Muscle of back (tissue), 13 donors: ENCODE measurements at places on chromosomes 5 and 9.

DNA sequence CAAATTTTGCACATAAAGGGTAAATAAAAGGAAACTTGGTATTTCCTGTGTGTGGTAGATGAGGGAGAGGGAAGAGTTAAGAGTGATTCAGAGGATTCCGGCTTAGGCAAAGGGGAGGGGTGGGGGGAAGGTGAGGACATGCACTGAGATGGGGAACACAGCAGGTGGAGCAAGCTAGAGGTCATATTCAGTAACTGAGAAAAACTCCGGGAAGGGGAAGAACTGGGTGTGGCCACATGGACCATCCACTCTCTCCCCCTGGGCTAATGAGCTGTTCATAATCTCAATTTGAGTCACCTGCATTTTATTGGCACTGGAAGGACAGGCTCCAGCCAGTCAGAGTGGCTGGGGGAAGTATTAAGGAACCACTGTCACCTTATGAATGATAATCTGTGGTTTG, 45.1 kb upstream of the UGCG start:
- DNase-seq = no peak

DNA sequence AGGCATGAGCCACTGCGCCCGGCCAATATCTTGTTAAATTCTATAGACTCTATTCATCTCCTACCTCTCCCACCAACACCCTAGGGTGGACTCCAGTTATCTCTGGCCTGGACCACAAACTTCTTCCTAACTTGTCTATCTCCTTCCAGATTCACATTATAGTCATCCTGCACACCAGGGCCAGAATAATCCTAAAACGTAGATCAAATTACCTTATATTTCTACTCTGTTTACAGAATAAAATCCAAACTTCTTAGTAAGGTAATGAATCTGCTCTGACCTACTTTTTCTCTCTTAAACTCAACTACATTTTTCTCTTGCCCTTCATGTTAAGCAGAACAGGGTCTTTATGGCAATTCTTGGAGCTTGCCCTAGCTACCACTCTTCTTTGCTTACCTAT, 6.9 kb downstream of the ELL2 start:
- no peak for DNase-seq

- no peak for DNase-seq
Observed at GRCh38 chr5:74055486-74056106, 429.6 kb downstream of the ARHGEF28 start.

GRCh38 chr9:6459718-6460117, 46.7 kb downstream of the UHRF2 start:
- no peak for DNase-seq

DNA sequence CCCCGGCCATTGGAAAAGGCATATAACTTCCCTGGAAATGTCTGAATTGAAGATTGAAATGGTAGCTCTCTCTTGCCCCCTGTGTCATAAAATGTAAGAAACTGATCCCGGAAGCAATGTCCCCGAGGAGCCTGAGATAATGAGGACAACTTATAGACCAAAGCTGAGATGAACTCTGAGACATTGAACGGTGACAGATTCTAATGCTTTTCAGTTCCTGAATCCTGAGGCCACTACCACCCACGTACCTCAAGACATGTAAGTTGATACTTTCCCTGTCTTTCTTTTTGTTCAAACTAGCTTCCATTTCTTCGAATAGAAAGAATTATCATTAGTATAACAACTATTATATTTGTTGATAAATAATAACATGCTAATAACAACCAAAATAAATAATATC, 51.0 kb downstream of the KIF4B start:
- no peak for DNase-seq

GRCh38 chr5:10663489-10664179, 97.4 kb downstream of the DAP start:
- peak; percentile 49 for DNase-seq

DNA sequence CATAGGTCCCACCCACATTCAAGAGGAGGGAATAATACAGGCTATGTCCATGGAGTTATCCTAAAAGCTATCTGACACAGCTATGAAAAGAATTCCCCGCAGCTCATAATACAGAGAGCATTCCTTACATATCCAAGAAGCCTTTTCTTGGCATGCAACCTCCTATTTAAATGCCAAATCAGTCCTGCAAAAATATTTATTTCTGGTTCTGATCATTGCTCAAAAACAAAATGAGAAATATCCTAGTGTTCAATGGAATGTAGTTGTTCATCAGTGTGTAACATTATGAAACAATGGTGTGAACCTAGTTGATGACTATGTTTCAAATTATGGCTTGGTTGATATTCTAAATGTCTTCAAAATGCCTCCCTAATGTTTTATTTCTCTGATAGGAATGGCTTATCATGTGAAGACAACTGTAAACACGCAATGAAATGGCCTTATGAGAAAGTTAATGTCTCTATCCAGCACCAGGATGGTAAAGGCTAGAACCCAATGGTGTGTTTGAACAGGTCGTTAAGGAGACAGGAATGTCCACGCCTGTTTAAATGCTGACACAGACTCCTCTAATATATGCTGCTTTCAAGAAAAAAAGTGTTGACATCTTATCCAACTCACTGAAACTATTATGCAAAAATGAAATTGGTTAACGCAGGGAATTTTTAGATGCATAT, 126.7 kb upstream of the CDH6 start:
- no peak for DNase-seq

- DNase-seq = no peak
Observed at GRCh38 chr9:114603248-114603647, 7.8 kb upstream of the TMEM268 start.

GRCh38 chr5:111223101-111223786, 940 bp upstream of the CAMK4 start:
- no peak for DNase-seq
